ENCODE measurements at places on chromosomes 12 and 14.

DNA sequence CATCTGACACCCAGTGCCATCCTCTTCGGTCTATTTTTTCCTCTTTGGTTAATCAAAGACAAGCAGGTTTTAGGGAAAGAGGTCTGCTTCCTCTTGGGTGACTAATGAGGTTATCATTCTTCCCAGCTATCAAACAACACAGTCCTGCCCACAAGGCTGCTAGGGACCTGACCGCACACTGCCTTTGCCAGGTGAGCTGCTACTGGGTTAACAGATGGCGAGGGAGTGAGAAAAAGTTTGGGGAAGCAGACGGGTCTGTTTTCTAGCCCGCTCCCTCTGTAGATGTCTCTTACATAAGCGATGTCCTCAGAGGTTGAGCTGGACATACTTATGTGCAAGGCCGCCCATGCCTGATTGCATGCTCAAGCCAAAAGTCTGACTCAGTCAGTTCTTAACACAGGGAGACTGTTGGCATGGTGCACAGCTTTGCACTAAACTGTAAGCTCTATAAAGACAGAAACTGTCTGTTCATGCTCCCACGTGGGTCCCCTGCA is 94.1 kb downstream of the SLC15A4 start:
- no peak for DNase-seq

DNA sequence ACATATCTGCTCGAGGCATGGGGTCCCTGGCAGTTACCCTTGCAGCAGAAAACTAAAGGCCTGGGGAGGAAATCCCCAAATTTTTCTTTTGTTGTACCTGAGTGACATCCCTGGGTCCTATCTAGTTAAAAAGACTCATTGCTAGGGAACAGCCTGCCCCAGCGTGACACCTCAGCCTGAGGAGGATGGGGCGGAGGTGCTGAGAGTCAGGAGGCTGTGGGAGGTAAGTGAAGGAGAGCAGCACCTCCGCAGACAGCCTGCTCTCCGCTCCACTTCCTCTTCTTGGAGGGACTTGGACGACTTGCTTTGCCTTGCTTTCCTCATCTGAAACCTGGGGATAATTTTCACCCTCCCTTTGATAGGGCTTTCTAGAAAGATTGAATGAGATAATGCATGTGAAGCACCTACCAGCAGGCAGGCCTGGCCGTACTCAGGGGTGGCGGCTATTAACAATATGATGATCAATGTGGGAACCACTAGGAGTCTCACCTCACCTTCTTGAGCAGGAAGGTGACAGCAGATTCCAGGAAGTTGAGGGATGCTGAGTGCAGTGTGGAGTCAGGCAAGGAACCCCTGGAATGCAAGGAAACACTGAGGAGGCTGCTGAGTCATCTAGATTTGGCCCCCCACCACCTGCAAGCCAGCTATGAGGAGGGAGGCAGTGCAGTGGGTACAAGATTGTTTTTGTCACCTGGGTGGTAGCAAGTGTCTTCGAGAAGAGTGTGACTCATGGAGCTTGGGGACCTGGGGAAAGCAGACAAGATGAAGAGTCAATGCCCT is 23.2 kb downstream of the UBE3B start:
- DNase-seq, result no peak

DNA sequence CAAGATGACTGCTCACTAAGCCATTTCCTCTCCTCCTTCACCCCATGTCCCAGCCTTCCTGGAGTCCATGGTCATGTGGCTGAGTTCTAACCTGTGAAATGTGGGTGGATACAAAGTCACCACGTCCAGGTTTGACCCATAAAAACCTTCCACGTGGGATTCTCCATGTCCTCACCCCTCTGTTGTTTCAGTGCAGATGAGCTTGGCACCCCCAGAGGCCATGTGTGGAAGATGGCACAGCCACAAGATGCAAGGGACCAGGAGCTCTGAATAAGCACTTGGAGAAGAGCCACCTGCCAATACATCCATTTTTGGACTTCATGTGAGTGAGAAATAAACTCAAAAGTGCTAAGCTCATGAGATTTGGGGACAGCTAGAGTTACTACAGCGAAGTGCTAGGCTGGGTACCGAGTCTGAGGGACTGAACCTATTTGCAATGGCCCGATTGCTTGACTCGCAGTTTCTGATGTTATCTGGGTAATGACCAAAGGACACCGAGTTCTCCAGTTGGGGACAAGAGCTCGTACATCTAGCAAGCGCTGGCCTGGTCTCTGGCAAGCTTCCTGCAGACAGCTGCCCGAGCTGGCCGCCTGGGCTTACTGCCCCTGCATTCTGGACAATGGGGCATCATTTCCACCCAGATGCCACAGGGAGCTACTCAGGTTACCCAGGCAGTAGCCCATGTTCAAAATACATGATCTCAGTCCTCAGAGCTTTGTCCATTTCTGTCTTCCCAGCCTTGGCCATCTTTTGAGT is 7.7 kb upstream of the SLC24A4 start:
- no peak for DNase-seq

- no peak for DNase-seq
These were observed 156.0 kb downstream of the DAD1 start for GRCh38 chr14:22433069-22433468.

DNA sequence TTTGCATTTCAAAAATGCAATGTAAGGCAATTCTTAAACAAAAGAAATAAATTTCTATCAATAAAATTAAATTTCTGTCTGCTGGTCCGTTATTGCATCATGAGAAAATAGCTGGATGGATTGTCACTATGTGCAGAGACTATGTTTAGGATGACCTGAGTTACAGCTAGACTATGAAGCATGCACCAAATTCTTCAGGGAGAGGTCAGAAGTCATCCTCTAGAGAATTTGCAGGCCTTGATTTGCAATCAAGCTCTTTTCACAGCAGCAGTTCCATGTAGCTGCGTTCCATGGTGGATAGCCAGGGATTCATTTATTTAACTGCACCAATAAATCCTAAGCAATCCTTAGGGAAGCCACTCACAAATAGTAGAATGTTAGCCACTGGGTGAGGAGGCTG is 253.7 kb downstream of the MSRB3 start:
- no peak for DNase-seq

- DNase-seq, result no peak
These were observed 91.6 kb upstream of the PTPRQ start for GRCh38 chr12:80352474-80352873.

DNA sequence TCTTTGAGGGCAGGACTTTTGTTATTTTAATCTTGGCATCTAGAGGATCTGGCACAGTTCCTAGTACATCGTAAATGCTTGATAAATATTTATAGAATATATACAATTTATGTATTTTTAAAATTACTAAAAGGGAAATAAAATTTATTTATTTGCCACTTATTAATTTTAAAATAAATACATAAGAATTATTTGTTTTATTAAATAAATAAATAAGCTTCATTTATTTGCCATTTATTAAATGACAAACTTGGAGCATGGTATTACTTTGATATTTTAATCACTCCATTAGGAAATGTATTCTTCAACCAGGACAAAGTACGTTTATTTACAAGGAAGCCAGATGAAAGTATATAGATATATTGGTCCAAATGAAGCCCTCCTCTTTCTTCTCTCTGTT is 118.7 kb upstream of the LRIG3 start:
- DNase-seq, result no peak

GRCh38 chr12:53047221-53048032 is 2.4 kb upstream of the TNS2 start:
- peak; percentile 47 for DNase-seq

GRCh38 chr14:31880935-31881334 is 196.2 kb upstream of the ARHGAP5 start:
- no peak for DNase-seq

DNA sequence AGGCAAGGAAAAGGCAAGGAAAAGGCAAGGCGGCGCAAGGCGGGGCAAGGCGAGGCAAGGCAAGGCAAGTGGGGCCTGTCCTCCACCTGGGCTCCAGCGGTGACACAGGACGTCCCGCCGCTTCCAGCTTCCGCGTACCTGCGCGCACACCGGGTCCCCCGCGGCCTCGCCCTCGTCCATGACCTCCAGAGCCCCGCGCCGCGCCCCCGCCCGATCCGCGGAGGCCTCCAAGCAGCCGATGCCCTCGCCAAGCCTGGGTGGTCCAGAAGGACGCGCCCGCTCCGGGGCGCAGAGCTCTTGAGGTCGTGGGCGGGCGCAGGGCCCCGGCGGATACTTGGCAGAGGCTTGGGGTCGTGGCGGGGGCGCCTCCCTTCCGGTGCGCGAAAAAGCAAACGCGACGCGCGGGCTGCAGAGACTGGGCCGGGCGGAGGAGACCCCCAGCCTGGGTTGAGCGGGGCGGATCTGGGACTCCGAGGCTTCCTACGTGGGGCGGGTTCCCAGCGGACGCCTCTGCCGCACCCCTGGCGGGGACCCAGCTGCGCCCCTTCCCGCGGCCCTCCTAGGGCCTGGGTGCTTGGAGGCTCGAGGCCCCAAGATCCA is 60.8 kb upstream of the EIF5 start:
- DNase-seq, result no peak

DNA sequence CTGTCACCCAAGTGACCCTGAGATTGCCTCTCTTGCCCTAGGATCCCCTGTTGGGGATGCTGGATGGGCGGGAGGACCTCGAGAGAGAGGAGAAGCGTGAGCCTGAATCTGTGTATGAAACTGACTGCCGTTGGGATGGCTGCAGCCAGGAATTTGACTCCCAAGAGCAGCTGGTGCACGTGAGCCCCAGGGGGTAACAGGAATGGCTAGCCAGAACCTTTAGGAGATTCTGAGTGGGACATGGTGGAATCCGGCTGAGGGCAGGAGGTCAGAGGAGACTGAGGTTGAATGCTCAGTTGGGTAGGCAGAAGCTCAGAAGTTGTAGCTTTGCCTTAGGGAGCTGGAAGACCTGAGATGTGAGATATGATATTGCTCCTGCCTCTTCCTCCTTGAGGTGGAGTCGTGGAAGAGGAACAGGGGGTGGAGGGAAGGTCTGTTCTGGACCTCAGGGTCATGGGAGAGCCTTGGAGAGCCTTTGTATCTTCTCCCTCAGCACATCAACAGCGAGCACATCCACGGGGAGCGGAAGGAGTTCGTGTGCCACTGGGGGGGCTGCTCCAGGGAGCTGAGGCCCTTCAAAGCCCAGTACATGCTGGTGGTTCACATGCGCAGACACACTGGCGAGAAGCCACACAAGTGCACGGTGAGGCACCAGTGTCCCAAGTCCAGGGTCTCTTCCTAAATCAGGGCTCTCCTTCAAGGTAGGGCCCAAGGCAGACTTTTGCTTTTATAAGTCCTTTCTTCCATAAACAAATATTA is 6.3 kb downstream of the GLI1 start:
- no peak for DNase-seq

DNA sequence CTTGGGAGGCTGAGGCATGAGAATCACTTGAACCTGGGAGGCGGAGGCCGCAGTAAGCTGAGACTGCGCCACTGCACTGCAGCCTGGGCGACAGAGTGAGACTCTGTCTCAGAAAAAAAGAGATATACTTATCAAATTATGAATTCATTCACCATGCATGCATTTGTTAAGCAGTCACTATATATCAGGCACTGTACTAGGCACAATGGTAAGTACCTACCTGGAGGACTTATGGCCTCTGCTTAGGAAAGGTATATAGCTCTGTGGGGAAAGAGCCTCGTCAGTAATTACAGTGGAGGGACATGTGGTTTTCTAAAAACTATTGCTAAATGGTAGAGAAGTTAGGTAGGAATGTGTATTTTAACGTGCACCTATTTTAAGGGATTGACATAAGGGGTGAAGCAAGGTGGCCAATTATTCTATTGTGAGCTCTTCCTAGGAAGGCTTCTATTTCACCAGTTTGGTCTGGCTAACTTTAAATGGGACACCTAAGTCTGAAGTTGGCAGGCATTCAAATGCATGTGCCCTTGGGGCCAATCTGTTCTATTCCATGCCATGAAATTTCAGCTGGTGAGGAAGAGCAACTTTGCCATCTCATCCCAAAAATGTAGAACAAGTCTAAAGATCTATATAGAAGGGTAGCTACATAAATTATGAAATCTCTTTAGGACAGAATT is 15.0 kb downstream of the TCP11L2 start:
- DNase-seq, result no peak

DNA sequence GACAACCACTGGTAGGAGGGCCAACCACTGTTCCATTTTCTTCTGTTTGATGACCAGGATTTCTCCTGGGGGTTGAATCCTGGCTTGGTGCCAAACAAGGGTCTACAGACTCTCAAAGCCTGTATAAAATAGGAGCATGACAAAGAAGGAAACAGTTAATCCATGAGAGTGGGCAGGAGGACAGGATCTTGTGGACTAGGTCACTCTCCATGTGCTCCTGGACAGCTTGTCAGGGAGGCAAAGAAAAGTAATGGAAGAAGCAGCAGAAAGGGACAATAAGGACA is 243.7 kb downstream of the AKAP6 start:
- no peak for DNase-seq

GRCh38 chr12:46454981-46455380 is 82.4 kb upstream of the SLC38A2 start:
- DNase-seq, result no peak

- DNase-seq, result peak; percentile 32
These were observed 10.6 kb downstream of the MYO1H start for GRCh38 chr12:109358154-109358869.

GRCh38 chr14:23702656-23703426 is 66.7 kb downstream of the DHRS2 start:
- DNase-seq, result no peak

GRCh38 chr12:52203079-52203921 is 11.5 kb upstream of the KRT80 start:
- peak; percentile 97 for DNase-seq

GRCh38 chr14:99023371-99023770 is 248.6 kb downstream of the BCL11B start:
- DNase-seq, result no peak

- no peak for DNase-seq
These were observed 26.4 kb upstream of the NOS1 start for GRCh38 chr12:117387832-117388231.

DNA sequence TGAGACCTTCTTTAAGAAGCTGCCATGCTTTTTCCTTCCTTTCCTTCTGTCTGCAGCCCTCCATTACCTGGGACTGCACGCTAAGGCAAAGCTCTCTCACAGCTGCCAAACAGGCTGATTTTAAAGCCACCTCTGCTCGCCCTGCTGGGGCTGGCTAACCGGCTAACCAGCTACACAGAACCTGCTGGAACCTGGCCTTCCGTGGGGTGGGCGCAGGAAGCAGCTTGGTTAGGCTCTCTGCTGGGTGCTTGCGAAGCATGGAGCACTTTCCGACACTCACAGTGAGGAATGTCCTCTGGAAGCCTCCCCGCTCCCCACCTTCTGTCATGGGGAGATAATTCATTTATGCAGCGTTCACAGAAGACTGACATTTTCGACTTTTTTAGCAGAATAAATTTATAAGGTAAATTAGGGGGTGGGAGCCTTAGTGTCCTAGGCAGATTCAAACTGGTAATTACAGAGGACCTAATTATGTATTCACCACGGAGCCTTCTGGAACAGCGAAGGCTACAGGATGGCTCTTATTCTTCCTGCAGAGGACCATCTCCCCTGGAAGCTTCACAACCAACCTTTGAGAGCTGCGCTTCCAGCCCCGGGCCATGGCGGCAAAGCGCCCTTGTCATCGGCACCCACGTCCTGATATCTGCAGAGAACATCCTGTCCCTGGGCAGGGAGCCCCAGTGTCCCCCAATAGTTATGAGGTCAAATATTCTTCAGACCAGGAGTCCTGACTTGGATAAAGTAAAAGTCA is 12.4 kb upstream of the BCL11B start:
- DNase-seq, result no peak

- no peak for DNase-seq
These were observed 12.5 kb downstream of the NRXN3 start for GRCh38 chr14:78182722-78183121.

GRCh38 chr14:78593949-78594348 is 423.8 kb downstream of the NRXN3 start:
- no peak for DNase-seq

GRCh38 chr12:91880528-91880927 is 265.1 kb downstream of the BTG1 start:
- DNase-seq, result no peak

GRCh38 chr12:127300753-127301152 is 966.2 kb upstream of the TMEM132C start:
- no peak for DNase-seq

All from suppressor macrophage (primary cell).